ENCODE measurements at places on chromosomes 12 and 14. TPM values are rescaled to one million over a fixed set of nuclear protein-coding genes. Genes with fewer than 3 reads are reported as not detected.

DNA sequence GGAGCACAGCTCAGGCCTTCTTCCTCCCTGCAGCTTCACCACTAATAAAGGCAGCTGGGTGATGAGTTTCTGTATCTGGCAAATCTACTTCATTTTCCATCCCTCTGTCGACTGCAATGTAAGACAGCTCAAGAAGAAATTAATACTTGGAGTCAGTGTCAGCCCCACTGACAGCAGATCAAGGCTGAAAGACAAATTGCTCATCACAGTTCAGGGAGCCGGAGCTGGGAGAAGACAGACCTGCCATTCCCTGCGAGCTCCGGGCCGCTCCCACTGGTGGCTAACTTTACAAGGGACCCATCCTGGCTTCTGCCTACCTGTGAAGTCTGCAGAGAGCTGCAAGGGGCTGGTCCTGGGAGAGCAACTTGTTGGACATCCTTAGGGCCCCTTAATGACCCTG is 49.8 kb downstream of the CCDC60 start:
- no peaks in the 10 kb centered on the region for H3K36me3 ChIP-seq
- no peaks in the 10 kb centered on the region for H3K4me1 ChIP-seq
- no peak for DNase-seq
- H3K27me3 ChIP-seq, result peaks cover 31% of the 10 kb centered on the region

DNA sequence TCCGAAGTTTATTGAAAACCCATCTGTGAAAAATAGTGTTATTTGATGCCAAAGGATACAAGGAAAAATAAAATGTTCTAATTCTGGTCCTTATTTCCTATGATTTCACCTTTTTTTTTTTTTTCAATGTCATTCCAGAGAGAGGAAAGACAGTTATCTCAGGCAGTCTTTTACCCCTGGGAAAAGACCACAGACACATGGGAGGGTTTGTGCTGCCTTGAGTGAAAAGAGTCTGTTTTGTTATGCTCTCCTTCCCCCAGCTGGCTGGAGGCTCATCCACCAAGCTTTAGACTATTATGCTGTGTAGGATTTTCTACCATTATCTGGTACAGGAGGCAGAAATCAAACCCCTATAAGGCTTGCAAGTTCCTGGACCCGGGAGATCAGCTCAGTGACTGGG is 151.8 kb downstream of the CRADD start:
- H3K4me1 ChIP-seq, result no peaks in the 10 kb centered on the region
- H3K4me3 ChIP-seq, result no peak overlapping the region
- H3K27me3 ChIP-seq, result no peaks in the 10 kb centered on the region

GRCh38 chr12:82069931-82070514 is 288.2 kb downstream of the CCDC59 start:
- no peaks in the 10 kb centered on the region for H3K4me1 ChIP-seq
- DNase-seq, result no peak
- H3K36me3 ChIP-seq, result no peaks in the 10 kb centered on the region
- no peak overlapping the region for H3K4me3 ChIP-seq
- H3K27me3 ChIP-seq, result no peaks in the 10 kb centered on the region
- H3K27ac ChIP-seq, result no peak overlapping the region

DNA sequence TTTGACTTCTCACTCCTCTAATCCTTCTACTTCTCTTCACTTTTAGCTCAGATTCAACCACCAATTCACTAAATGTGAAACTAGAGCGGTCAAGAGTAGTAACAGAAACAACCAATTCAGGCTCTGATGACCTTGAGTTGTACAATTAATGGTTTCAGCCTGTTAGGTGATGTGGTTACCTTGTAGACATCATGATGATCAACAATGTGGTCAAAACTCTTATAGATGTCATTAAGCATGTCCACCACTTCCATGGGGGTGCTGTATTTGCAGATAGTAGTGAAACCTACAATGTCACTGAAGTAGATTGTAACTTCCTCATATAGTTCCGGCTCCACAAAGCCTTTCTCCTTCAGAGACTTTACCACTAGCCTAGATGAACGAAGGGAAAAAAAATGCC is 54.1 kb upstream of the PLBD1 start:
- H3K4me1 ChIP-seq, result no peaks in the 10 kb centered on the region
- no peak for DNase-seq
- H3K27ac ChIP-seq, result no peak overlapping the region
- H3K36me3 ChIP-seq, result no peaks in the 10 kb centered on the region

- no peak for DNase-seq
- H3K36me3 ChIP-seq, result no peaks in the 10 kb centered on the region
- no peak overlapping the region for H3K4me3 ChIP-seq
Observed at GRCh38 chr12:93419388-93420034, 22.2 kb downstream of the UBE2N start.

SRRM4 gene
- not detected for total RNA-seq

DNA sequence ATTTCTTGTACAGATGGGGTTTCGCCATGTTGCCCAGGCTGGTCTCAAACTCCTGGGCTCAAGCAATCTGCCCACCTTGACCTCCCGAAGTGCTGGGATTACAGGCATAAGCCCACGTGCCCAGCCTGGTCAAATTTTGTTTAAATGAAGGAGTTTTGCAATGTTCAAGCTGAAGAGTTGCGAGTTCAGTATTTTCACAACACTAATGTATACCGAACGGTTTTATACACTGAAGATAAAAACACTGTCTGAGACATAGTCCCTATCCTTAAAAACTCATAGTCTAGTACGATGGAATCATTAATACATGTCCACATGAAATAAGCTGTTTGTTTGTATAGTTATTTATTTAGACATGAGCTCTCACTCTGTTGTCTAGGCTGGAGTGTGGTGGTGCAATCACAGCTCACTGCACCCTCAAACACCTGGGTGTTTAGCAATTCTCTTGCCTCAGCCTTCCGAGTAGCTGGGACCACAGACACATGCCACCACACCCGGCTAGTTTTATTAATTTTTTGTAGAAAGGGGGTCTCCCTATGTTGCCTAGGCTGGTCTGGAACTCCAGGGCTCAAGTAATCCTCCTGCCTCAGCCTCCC is 15.4 kb downstream of the TRAPPC6B start:
- no peaks in the 10 kb centered on the region for H3K36me3 ChIP-seq
- H3K4me1 ChIP-seq, result no peaks in the 10 kb centered on the region
- no peak overlapping the region for H3K27ac ChIP-seq
- no peak for DNase-seq
- no peaks in the 10 kb centered on the region for H3K27me3 ChIP-seq

DNA sequence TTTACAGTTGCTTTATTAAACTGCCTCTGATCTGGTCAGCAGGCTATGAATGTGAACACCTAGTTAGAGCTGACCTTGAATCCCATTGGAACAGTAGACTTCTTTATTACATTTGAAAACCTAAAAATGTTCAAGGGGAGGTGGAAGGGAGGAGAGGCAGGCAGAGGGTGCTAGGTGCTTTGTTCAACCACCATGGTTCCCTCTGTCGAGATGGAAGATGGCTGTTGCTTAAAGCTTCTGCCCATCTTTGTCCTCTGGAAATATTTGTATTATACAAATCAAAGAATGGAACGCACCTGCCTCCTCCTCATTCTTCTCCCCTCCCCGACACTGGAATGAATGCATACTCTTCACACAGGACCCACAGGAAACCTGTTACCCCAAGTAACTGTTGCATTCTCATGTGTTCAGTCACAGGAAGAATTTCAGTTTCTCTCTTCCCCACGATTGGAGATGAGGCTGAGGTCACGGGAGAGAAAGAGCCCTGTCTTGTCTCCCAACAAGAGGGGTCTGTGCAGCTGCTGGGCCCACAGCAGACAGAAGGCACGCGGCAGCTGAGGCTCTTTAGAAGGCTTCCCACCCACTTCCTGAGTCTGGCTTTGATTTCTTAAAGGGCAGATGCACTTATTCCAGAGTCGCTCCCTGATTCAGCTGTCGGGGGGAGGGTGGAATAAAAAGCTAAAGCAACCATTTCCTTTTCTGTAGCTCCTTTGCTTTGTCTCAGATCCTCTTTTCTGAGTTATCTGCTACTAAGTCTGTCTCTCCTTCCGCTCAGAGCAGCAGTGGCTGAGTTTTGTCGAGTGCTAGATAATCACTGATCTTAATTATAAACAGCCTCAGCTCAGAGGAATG is 217.9 kb upstream of the BTG1 start:
- H3K4me3 ChIP-seq, result no peak overlapping the region
- no peaks in the 10 kb centered on the region for H3K36me3 ChIP-seq
- no peak for DNase-seq
- H3K4me1 ChIP-seq, result peaks cover 13% of the 10 kb centered on the region

DNA sequence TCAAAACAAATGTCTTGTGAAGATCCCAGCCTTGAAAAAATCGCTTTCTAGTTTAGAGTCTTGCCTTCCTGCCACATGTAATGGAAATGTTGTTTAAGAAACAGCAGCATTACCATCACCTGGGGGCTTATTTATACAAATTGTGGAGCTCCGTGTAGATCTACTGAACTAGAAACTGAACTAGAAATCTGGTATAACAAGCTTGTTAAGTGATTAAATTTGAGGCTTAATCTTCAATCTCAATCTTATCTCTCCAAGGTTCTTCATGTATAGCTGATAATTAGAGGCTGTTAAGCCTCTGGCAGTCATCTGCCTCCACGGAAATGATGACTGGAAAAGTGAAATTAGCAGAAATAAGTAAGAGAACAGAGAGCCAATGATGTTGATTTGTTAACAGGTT is 92.0 kb upstream of the FGD4 start:
- no peaks in the 10 kb centered on the region for H3K36me3 ChIP-seq
- no peak overlapping the region for H3K4me3 ChIP-seq
- H3K27ac ChIP-seq, result no peak overlapping the region
- no peaks in the 10 kb centered on the region for H3K27me3 ChIP-seq

CMAS gene
- 79.1 TPM for total RNA-seq

- no peaks in the 10 kb centered on the region for H3K36me3 ChIP-seq
- H3K4me1 ChIP-seq, result peaks cover 13% of the 10 kb centered on the region
- no peak overlapping the region for H3K4me3 ChIP-seq
- no peak overlapping the region for H3K27ac ChIP-seq
- no peak for DNase-seq
Observed at GRCh38 chr12:8689681-8690080, 8.1 kb upstream of the RIMKLB start.

GRCh38 chr14:59897757-59898383 is 22.1 kb upstream of the LRRC9 start:
- no peaks in the 10 kb centered on the region for H3K27me3 ChIP-seq
- no peaks in the 10 kb centered on the region for H3K36me3 ChIP-seq
- H3K27ac ChIP-seq, result no peak overlapping the region
- no peak overlapping the region for H3K4me3 ChIP-seq

IGFBP6 gene
- total RNA-seq, result 333 TPM

DNA sequence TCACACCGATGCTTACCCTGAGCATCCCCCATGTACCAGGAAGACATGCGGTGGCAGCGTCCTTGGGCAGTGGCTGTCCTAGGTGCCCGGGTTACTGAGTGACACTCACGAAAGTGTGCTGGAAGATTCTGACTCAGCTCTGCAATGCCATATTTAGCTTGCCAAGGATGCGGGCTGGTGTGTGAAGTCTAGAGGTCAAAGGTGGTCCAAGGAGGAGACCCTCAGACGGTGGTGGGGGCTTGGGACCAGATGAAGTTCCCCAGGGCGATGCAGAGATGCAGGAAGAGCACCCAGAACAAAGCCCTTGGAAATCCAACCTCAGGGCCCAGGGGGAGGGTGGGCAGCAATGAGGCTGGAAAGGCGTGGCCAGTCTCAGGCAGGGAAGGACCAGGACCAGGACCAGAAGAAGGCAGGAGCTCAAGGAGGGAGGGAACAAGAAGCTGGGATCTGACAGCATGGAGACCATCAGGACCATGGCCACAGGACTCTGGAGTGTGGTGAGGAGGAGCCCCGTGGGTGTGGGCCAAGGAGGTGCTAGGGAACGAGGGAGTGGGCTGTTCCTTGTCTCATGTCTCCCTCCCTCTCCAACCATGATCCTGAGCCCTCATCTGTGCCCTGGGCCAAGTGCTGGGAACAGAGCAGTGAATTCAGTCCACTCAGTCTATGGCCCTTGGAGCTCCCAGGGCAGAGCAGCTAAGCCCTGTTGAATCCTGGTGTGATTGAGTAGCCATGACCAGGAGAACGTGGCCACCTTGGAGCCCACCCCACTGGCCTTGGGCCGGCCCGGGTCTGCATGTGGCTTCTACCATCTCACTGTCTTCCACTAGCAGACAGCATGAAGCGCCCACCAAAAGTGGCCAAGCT is 310.1 kb upstream of the DIO3 start:
- H3K36me3 ChIP-seq, result no peaks in the 10 kb centered on the region
- H3K4me1 ChIP-seq, result no peaks in the 10 kb centered on the region
- no peak overlapping the region for H3K27ac ChIP-seq
- no peak for DNase-seq

SLC4A8 gene
- total RNA-seq, result 2.6 TPM

GRCh38 chr12:127130506-127131124 is 1136.4 kb upstream of the TMEM132C start:
- no peak overlapping the region for H3K4me3 ChIP-seq
- H3K4me1 ChIP-seq, result peaks cover 28% of the 10 kb centered on the region
- no peak overlapping the region for H3K27ac ChIP-seq

SLC17A8 gene
- total RNA-seq, result not detected

GRCh38 chr14:77155083-77155482 is 13.5 kb upstream of the ZDHHC22 start:
- DNase-seq, result no peak
- H3K27me3 ChIP-seq, result peaks cover 50% of the 10 kb centered on the region
- no peaks in the 10 kb centered on the region for H3K36me3 ChIP-seq
- no peak overlapping the region for H3K4me3 ChIP-seq
